Renal pelvis (tissue), 12 donors: ENCODE measurements at places on chromosomes 7 and 10.

GRCh38 chr10:115653473-115653872, 560.3 kb downstream of the ATRNL1 start:
- DNase-seq = no peak

- DNase-seq = no peak
These were observed 143.1 kb downstream of the ETV1 start for GRCh38 chr7:13846386-13846785.

GRCh38 chr10:44985175-44985681, 6.6 kb upstream of the DEPP1 start:
- DNase-seq = no peak

DNA sequence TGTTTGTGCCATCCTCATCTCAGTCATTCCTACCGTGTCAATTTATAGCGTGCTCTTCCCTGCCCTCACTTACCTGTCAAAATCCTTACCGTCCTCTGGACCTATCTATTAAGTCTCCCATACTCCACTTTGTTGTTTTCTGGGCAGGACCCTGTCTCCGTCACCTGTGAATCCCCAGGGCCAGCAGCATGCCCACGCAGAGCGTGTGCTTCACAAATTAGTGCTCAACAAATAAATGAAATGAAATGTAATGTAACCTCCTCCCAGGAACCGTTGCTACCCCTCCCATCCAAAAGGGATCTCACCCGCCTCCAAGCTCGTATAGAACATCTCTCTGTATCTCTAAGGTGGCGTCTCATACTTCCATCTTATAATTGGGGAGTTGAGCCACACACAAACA, 589.9 kb upstream of the MGMT start:
- DNase-seq = no peak

- no peak for DNase-seq
These were observed 313.3 kb downstream of the AGMO start for GRCh38 chr7:15248514-15248913.

DNA sequence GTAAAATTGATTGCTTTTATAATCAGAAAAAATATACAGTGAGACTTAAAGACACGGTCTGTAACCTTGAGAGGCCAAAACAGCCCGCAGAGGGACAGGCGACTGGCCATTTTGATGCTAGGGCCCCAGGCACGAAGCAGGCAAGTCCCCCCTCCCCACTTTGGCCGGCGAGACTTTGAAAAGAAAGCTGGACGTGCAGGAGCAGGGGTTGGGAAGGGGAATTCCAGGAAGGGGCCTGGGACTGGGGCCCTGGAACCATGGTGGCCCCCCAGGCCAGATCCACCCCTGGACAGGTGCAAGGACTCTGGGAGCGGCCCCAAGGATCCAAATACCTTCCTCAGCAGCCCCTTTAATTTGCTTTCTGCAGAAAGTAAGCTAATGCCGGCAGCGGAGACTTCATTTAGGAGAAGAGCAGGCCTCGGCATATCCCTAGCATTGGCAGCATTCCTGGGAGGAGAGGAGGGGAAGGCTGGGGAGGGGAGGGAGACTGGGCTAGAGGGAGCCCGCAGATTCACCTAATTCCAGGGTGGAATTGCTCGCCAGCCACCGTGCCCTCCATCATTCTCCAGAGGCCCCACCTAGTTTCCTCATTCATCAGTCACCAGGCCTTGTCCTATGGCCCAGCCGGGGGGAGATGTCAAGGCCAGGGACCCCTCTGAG, 24.9 kb upstream of the TNRC18 start:
- DNase-seq = no peak

DNA sequence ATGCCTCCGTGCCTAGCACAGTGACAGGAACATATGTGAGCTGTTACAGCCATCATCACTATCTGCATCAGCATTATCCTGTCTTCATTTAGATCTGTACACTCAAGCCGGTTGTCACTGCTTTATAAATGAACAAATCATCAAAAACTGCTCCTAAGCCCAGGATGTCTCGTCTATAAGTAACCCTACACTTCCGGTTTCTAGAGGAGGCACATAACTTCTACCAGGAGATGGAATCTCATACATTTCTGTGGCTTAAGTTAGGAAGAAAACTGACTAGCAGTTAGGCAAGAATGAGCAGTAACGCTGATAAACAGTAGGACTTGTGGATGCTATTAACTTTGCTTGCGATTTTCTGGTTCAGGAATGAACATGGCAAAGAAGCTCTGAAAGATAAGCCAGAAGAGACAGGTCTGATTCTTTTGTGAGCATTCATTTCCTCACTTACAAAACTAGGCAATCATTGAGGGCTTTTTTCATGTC, 1199.2 kb downstream of the SORCS3 start:
- DNase-seq = no peak

- no peak for DNase-seq
These were observed 3.7 kb upstream of the FZD9 start for GRCh38 chr7:73429622-73430505.

DNA sequence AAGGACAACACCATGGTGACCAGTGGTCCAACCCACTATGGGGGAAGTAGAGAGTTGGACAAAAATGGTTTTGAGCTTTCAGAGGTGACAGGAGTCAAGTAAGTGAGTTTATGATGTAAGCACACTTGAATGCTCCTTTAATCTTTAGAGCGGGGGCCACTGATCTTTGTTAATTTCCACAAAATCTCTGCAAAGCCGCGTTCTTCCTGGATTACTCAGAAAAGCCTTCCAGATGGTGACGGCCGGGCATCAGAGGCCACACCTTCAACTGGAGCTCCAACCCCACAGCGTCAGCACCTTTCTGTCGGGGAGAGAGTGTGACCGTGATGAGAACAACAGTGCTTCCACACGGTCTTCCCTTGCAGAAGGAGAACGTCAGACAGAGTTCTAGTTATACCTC, 35.2 kb upstream of the KLF6 start:
- no peak for DNase-seq

DNA sequence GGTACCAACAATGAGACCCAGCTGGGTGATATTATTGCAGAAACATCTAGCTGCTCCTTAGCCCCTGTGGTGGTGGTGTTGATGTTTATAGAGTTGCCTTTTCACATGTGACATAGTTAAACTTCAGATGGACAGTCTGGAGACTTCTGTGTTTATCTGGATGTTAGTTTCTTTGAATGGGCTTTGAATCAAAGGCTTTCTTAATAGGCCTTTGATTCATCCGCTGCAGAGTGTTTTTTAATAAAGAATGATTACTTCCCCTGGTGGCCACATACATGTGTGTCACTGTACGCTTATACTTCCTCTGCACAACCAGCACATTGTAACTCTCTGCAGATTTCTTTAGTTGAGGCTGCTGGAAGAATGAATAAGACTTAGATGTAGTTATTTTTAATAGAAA, 221.0 kb downstream of the DYNC1I1 start:
- no peak for DNase-seq
